ENCODE measurements at places on chromosomes 11 and 22. TPM values are rescaled to one million over a fixed set of nuclear protein-coding genes. Genes with fewer than 3 reads are reported as not detected.

TMEM191C gene
- total RNA-seq: 5.6 TPM

HSCB gene
- total RNA-seq: 4.1 TPM

APOA1 gene
- 0.91 TPM for total RNA-seq

GP1BB gene
- total RNA-seq: 13.7 TPM

TMEM86A gene
- total RNA-seq: 4.6 TPM

SERHL2 gene
- total RNA-seq: 2.6 TPM

ABTB2 gene
- 12.3 TPM for total RNA-seq

HIPK3 gene
- total RNA-seq: 114 TPM

OR9Q2 gene
- not detected for total RNA-seq

RAG1 gene
- 0.36 TPM for total RNA-seq

OR8D4 gene
- 0.18 TPM for total RNA-seq

LRP5 gene
- 15.7 TPM for total RNA-seq

RAB39A gene
- 24.8 TPM for total RNA-seq

THRSP gene
- 0.45 TPM for total RNA-seq

SEPTIN5 gene
- 111 TPM for total RNA-seq

POU2AF3 gene
- total RNA-seq: 0.73 TPM
